Activated naive CD4-positive, alpha-beta T cell treated with Interleukin-2 at 50 U/mL for 16 hours (primary cell): ENCODE measurements at places on chromosomes 1 and 21.

DNA sequence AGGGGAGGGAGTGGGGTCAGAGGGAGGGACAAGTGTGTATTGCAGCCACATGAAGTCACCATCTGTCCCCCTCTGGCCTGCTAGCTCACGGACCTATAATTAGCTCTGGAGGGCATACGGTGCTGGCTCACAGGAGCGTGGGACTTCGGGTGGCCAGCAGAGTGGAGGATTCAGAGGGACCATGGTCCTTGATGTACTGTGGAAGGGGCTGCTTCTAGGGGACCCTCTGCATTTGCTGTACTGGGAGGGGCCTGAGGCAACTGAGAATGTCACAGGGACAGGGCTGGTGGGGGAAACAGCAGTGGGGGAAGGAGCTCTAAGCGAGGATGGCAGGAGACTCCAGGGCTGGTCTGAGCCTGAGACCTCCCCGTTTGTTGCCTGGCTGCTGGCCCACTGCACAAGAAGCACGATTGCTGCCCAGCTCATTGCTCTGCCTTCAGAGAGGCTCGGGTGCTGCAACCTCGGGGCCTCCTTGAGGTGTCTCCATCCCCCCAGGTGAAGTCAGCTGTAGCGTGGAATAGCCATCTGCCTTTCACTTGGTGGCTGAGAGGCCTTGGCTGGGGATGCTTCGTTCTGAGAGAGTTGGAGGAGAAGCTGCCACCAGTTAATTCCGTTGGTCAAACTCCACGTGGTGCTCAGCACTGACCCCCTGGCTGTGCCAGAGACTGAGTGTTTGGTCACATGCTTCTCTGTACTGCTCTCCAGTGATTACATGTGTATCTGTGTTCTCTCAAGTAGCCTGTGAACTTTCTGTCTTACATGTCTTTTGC lies 2.7 kb downstream of the PPFIA4 start:
- no peak for DNase-seq

DNA sequence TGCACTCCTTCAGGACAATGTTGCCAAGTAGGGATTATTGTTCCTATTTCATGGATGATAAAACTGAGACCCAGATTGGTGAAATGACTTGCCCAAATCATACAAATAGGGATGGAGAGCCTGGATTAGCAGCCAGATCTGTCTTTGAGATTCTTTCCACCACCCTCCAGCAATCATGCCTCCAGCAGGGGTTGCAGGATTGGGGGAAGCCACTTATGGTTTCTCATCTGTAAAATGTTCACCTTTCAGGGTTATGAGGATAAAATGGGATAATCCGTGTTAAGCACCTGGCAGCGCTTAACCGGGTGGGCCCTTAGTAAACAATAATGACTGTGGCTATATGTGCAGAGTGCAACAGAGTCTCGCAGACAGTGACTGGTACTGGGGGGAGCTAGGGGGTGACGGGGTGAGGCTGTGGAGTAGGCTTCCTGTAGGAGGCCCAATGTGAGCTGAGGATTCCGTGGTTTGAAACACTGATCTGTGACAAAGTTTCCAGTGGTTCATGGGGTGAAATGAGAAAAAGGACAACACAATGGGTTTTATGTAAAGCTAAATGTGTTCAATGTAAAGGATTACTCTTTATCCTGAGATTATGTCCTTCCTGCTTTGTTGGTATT lies 33.7 kb upstream of the FOXO6 start:
- DNase-seq = no peak

DNA sequence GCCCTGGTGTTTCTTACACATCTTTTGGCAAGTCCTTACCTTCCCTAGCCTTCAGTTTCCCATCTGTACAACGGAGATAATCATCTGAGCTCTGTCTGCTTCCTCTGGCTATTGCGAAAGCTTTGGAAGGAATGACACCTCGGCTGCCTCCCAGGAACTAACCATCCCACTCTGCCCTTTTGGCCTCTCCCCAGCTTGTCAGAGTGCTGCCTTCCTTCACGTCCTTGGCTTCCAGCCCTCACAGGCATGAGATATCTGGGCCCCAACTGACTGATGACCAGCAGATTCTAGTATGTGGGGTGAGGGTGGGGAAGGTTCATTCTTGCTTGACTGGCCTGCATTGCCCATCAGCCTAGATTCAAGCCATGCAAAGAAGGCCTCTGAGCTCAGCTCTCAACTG lies 253.1 kb upstream of the FGGY start:
- no peak for DNase-seq

DNA sequence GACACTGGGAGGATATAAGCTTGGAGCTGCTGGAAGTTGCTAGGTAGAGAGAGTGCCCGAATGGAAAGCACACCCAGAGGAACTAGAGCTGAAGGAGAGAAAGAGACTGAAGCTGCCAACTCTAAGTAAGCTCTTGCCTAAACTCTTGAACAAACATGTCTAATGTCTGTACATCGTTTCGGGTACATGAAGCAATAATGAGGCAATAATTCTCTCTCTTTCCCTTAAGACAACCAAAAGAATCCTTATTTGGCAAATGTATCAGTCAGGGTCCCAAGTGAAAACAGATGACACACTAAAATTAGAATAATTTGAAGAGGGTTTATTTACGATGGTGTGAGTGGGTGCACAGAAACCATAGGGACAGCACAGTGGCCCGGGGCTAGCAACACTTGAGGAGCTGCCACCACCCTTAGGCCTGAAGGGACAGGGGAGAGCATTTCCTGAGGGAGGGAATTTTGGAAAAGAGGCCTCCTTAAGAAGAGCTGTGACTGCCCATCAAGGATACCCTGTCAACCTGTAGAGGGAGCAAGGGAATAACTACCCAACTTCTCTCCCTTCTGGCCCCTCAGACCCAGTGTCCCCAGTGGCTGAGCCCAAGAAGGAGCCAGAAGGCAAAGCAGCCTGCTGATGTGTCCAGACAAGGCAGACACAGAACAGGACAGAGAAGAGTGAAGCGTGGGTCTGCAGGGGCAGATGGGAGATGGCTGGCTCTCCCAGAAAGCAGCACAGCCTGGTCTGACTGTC lies 36.1 kb upstream of the KHDRBS1 start:
- DNase-seq = no peak

- no peak for DNase-seq
Measured at GRCh38 chr21:43820466-43820865, 31.1 kb downstream of the RRP1 start.

- DNase-seq = no peak
Measured at GRCh38 chr1:210937846-210938245, 196.1 kb downstream of the KCNH1 start.

- no peak for DNase-seq
Measured at GRCh38 chr1:7174980-7175906, 390.0 kb downstream of the CAMTA1 start.

DNA sequence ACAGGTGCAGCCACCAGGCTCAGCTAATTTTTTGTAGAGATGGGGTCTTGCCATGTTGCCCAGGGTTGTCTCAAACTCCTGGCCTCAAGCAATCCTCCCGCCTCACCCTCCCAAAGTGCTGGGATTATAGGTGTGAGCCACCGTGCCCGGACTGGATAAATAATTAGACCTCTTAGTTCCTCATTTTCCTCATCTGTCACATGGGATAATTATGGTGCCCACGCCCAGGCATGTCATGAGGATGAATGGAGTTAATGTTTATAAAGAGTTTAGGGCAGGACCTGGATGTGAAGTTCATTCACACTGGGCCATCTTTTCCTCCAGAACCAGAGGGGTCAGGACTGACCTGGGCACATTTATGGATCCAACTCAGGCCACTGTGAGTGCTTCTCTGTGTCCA lies 23.7 kb downstream of the PADI3 start:
- no peak for DNase-seq

DNA sequence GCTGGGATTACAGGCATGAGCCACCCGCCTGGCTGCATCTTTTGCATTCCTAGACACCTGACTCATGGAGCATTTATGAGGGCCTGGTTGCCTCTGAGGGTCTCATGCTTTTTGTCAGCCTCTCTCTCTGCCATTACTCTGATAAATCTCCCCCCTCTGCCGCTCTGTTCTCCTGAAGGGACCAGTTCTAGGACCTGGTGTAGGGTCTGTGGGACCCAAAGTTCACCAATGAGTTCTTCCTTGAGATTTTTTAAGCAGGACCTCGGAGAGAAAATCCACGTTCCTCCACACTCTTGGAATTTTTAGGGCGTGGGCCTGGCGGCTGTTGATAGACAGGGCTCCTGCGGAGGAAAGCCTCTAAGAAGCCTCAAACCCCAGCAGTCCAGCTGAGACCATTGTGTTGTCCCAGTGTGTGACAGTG lies 91.9 kb upstream of the ERRFI1 start:
- DNase-seq = no peak

- peak; percentile 58 for DNase-seq
Measured at GRCh38 chr1:226653311-226653921, 85.7 kb downstream of the ITPKB start.

DNA sequence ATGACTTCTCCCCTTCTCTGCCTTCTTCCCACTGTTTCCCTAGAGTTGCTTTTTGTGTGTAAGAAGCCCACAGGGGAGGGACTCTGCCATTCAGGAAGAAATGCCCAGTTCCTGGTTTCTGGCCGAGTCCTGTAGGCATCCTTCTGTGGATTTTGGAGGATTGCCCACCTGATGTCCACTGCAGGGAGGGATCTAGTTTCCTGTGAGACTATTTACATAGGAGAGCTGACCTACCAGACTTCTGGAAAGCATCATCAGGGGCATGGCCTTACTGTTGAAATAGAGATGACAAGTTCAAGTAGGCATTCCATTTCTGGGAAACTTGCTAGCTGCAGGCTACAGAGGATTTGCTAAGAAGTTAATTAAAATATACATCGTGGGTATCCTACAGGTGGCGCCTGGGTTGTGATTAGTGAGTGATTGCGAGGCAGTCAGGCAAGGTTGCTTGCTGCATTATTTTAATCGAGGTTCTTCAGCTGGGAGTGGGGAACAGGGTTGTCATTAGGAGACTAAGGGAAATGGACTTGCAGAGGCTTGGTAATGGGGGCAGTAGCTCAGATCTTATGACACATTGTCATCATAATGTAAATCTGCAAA lies 148.7 kb downstream of the HHAT start:
- DNase-seq = no peak

GRCh38 chr21:35625576-35625975 lies 434.8 kb downstream of the SETD4 start:
- DNase-seq = no peak

GRCh38 chr21:43361493-43362296 lies 65.2 kb downstream of the SIK1 start:
- peak; percentile 9 for DNase-seq

DNA sequence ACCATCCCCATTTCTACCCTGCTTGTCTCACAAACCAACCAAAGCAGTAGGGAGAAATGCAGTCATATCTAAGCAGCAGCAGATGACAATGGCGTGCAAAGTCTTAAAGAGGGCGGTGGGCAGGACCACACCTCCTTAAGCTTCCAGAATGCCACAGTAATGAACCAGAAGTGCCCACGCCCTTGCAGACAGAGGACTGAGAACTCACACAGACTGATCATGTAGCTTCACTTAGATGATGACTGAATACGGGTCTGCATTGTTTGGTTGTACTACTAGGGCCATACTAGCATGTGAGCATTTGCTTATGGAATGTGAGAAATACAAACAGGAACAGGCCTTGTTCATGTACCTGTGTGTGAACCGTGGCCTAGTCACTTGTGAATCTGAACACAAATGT lies 246.0 kb downstream of the RPS6KC1 start:
- no peak for DNase-seq

GRCh38 chr1:180144659-180145357 lies 9.9 kb upstream of the QSOX1 start:
- DNase-seq = no peak

DNA sequence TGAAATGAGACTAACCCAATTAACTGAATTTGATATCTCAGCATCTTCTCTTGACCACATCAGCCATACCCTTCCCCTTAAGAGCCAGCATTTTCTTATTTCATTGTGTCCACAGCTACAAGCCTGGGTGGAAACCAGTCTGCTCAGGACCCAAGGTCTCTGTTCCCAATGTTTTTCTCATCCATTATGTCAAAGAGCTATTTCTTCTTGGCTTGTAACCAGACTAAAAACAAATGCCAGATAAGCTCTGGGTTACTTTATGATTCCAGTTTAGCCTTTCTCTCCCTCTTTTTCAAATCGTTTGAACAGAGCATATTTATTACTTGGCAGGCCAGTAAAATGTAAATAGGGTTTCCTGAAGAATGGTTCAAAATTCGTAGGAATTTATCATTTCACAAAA lies 109.3 kb upstream of the SPATA6 start:
- no peak for DNase-seq

DNA sequence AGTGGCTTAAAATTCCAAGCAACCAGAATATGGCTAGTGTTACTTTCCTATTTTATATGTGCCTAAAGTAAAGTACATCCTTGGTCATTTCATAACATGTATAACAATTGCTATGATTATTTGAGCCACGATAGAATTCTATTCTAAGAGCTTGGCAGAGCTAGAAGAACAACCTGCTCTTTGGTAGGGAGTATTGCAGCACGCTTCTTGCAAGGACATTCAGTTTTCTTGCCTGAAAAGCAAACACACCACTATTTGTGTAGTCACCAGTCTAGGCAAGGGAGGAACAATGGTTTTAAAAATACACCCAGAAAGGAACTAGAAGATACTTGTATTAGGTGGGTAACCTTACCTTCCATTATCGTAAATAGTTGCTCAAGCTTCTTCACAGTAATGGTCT lies 51.5 kb downstream of the CNST start:
- DNase-seq = no peak

DNA sequence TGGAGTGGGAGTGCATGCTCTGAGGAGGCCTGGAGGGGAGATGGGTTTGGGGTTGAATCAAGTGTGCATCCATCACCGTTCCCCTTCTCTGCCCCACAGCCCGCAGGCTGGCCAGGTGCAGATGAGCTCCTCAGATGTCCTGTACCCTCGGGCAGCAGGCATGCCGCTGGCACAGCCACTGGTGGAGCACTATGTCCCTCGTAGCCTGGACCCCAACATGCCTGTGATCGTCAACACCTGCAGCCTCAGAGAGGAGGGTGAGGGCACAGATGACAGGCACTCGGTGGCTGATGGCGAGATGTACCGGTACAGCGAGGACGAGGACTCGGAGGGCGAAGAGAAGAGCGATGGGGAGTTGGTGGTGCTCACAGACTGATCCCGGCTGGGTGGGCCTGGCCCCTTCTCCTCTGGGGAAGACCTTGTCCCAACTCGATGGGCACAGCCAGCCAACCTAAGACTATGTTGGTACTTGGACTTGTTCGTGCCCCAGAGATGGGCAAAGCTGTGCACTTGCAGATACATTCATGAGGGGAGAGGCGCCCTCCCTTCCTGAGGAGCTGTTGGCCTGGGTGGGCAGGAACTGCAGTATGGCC lies 26.0 kb downstream of the ETNK2 start:
- DNase-seq = no peak

DNA sequence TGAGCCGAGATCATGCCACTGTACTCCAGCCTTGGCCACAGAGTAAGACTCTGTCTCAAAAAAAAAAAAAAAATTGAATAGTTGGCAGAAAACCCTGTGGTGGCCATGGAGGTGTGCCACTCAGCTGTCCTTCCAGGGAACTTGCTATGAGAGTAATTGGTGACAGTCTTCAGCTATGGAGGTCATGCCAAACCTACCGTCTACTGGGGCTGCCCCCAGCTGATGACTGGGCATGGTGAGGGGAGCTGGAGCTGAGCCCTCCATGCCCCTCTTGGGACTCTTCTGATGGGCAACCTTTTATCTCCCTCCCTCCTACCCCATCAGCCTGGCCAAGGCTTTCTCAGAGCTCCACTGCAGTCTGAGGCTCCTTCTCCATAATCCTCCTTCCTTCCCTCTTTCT lies 84.2 kb downstream of the RYR2 start:
- DNase-seq = no peak
